ENCODE measurements at places on chromosomes 6 and 20.

DNA sequence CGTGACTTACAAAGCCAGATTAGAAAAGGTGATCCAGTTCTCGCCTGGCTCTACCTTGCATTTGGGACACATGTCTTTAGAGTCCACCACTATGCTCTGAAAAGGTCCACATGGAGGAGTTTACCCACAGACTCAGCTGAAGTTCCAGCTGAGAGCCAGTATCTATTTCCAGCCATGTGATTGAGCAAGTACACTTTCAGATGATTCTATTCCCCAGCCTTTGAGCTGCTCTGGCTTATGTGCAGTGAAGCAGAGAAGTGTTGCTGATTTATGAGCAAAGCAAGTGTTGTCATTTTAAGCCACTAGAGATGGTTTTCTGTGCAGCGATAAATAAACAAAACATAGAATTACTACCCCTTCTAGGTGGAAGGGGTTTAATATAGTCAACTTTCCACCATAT, 520.8 kb upstream of the RNF217 start:
- no peak for DNase-seq

- DNase-seq: no peak
Measured at GRCh38 chr6:11343963-11344723, 111.7 kb upstream of the NEDD9 start.

DNA sequence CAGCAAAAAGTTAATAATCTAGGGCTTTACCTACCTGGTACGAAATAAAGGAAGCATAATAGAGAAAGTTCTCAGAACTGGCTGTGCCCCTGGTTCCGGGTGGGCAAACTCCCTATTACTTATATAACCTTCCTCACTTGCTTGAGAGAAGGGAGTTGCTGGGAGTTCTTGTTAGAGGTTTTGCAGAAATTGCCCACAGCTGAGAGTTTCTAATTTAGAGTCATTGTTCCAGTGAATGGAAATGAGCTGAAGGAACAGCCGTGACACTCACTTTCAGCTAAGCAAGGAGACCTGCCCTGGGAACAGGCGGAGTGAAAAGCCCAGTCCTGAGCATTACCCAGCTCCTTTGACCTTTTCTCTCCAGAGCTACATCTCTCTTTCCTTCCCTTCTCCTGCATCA, 594.6 kb upstream of the FLRT3 start:
- no peak for DNase-seq

DNA sequence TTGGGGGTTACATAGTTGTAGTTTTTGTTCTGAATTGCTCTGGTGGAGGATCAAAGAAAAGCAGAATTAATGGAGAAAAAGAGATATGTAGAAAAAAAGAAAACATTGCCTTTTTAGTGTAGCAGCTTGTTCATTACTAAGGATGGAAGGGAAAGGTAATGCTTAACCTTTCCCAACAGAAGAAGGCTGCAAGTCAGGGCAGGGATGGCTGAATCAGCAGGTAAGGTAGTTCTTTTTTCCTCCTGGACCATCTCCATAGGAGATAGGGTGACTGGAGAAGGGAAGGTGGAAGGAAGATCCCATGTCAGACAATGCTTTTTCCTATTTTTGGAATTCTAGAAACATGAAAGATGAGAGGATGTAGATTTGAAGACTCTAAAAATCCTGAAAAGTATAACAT, 79.4 kb upstream of the SUPT3H start:
- DNase-seq: no peak

GRCh38 chr20:34242879-34243278, 1.7 kb downstream of the ASIP start:
- DNase-seq: no peak

- no peak for DNase-seq
Measured at GRCh38 chr6:9754515-9754914, 660.4 kb downstream of the TFAP2A start.

GRCh38 chr6:156952401-156952800, 175.2 kb downstream of the ARID1B start:
- no peak for DNase-seq

DNA sequence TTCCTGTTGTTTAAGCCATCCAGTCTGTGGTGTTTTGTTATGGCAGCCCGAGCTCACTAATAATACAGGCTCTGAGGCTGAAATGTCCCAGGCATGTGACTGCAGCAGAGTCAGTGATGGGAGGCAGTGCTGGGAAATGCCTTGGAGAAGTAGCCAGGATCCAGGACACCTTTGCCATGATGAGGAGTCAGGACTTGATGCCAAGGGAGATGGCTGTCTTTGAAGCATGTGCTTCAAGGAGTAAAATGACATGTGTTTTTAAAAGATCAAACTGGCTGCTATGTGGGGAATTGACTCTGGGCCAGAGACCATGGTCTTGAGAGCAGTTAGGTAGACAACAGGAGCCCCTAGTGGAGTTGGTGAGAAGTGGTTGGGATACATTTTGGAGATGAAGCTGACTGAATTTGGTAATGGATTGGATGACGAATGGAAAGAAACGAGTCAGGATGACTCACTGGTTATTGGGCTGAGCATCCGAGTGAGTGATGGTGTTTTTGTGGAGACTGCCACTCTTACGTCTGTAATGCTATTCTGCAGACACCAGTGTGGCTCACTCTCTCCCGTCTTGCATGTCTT, 322.2 kb downstream of the PLCB1 start:
- DNase-seq: no peak

DNA sequence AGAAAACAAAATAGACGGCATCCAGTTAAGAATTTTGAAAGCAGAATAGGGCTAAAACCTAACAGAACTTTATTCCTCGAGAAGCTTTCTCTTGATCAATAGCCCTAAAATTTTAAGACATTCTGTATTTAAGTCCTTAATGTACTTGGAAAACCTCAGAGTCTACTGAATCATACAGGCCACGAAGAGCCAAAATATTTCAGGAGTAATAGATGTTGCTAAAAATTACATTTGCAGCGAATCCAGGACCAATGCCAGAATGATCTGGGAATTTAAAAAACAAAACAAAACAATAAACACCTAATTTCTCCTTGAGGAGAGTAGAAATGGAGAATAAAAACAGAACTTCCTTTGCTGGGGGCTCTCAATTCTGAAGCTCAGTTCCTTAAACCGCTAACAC, 23.3 kb downstream of the ATXN1 start:
- DNase-seq: no peak

DNA sequence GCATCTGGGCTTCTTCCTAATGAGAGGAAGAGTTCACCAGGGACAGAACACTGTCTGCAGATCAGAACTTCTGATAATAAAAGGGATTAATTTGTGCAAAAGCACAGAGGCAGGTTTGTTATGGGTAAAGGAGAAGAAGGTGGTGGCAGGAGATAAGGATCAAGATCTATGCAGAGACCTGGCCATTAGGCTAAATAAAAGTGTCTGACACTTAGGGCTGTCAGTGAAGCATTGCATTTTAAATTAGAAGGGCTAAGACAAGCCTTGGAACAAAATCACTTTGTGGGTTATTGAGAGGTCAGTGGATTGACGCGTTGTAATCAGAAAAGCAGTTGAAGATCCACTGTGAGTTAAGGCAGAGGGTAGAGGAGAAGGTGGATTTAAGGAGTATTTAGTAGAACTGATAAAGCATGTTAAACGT, 76.8 kb downstream of the MAP3K4 start:
- no peak for DNase-seq

DNA sequence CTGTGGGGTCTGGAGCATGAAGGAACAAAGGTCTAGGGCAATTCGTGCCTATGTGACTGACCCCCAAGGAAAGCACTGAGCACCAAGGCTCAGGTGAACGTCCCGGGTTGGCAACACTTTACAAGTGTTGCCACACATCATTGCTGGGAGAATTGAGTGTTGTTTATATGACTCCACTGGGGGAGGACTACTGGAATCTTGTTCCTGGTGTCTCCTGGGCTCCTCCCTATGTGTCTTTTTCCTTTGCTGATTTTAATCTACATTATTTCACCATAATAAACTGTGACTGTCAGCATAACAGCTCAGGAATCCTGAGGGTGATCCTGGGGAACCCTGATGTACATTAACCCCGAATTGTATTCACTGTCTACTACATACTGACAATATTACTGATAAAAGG, 207.7 kb upstream of the BMP2 start:
- DNase-seq: no peak

DNA sequence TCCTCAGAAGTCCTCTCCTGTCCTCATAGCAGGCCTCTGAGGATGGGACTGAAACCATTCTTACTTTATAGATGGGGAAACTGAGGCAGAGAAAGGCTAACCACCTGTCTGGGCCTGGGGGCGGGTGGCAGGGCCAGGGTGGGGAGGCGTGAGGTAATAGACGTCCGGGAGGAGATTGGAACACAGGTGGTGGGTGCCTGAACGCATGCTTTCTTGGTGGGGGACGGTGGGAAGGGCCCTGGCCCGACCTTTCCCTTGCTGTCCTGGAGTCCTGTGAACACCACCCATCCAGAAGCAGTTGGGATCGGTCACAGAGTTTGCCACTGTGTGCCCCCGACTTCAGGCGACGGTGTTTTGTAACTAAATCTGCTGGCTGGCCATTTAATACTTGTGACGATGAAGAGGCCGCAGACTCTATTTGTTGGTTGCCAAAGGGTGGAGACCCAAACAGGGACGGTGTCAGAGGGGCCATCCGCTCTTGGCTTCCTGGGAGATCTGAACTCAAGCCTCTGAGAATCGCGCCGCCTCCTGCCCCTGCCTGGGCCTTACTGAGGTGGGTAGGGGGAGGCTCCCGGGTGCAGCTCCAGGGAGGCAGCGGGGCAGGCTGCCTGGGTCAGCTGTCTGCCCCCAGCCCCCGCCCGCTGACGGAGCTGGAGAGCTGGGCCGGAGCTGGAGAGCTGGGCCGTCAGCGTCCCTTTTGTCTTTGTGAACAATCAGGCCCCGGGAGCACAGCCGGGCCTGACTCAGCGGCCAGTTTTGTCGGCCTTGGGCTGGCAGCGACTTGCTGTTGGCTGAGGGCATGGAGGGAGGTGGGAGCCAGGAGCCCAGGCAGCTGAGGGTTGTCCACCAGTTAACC, 4.1 kb downstream of the RBM38 start:
- peak; percentile 91 for DNase-seq

GRCh38 chr6:155854787-155855186, 399.1 kb upstream of the NOX3 start:
- DNase-seq: no peak

GRCh38 chr6:107703606-107704005, 120.5 kb downstream of the SCML4 start:
- no peak for DNase-seq

DNA sequence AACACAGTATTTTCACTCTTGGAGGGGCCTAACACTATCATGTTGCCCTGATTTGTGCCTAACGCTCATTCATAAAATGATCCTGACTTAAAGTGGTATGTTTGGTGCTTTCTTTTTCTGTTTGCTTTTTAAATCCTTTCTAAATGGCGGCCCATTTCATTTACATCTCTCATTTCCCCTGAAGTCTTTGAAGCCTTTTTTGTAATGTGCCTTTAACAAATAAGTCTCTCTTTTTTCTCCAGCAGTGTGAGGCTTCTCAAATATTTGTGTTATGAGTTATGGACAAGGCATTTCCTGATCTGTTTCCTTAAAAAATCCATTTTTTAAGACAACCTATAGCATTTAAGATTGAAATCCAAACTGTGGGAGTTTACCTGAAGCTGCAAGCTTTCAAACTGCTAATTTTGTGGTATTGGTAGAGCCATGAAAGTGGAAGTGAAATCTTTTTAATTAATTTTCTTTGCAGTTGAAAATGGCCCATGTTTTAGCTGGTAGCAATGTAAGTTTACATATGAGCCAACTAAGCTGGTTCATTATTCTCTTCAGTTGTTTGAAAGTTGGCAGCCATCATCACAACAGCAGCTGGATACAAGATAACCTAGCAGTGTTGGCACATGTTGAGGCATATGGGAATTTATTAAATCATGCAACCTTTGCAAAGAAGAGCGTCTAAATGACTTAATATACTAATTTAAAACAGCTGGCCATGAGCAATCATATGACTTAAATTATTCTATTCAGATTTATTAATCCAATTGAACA, 469.7 kb downstream of the CDKAL1 start:
- no peak for DNase-seq

- no peak for DNase-seq
Measured at GRCh38 chr6:42106112-42107023, 36.1 kb downstream of the C6orf132 start.

DNA sequence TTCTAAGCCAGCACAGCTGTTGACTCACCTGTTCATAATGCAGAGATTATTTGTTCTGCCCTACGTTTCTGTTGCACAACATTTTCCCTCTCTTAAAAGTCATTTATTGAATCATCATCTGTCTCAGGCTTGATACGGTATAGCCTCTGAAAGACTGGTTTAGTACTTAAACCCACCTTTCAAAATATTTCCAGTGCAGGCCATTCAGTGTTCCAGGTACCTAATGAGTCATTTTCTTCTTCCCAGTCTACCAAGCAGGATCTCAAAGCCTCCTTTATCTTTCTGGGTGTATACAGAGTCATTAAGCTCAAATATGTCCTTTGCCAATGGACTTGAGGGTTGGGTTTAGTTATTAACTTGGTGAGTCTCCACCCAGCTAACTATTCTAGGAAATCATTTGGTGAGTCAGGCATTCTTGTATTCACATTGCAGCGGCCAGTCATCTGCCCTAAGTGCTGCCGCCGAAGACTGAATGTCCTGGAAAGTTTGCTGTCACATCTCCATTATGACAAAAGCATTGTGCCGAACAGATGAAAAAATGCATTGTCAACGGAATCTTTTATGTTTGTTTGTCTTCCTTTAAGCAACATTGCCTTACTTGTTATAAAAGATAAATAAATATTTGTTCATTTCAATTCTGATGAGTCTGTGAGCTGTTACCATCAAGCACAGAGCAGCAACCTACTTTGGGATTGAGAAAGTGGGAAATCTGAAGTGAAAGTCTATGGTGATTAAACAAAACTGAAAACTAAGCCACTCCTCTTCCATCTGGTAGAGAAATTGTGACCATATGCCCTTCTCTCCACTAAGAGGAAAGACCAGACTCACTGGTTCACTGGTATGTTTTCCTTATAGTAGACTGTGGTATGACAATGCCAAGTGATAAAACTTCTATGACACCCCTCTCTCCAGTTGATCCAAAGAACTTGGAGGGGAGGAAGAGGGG, 14.3 kb upstream of the FAM135A start:
- DNase-seq: no peak

- no peak for DNase-seq
Measured at GRCh38 chr6:311679-312220, 19.5 kb downstream of the DUSP22 start.

DNA sequence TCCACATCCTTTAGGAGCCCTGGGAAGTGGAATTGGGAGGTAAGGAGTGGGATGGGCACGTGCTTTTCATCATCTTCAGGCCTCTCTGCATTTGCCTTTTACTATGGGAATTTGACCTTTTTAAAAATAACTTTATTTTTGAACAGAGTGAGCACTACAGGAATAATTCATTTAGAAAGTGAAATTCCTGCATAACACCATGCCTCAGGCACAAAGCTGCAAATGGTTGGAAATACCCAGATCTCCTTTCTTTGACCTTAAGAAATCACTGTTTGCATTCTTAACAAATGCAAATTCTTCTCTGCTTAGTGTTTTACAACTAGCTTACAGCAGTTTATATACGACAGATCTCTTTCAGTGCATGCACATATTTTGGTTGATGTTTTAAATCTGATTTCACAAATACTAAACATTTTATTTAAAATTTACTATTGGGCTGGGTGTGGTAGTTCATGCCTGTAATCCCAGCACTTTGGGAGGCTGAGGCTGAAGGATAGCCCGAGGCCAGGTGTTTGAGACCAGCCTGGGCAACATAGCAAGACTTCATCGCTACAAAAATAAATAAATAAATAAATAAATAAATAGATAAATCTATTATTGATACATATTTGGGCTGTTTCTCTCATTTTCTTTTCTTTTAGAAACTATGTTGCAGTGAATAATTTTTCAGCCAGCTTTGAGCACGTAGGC, 24.5 kb downstream of the CST8 start:
- no peak for DNase-seq
